ENCODE measurements at places on chromosomes 1 and 21.

- DNase-seq, result no peak
Observed at GRCh38 chr21:36909901-36910561, 56.4 kb downstream of the HLCS start.

GRCh38 chr1:207109004-207109403 is 5.0 kb downstream of the C4BPA start:
- no peak for DNase-seq

- DNase-seq, result no peak
Observed at GRCh38 chr21:43358940-43359822, 67.8 kb downstream of the SIK1 start.

GRCh38 chr1:161013131-161013487 is 7.8 kb downstream of the F11R start:
- DNase-seq, result peak; percentile 19

DNA sequence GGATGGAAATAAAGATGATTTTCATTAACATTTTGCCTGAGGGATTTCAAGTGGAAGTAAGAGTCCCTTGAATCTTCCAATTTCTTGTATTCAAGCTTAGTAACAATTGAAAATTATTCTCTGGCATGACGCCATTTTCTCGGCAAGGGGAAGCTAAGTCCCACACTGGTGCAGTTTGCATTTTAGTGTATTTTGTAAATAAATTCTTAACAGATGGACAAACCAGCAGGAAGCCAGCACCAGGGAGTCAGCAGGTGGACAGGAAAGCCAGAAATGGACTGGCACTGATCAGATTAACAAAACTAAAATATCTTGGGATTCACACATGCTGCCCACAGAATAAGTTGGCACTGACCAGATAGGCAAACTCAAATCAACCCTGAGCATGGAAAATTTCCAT is 311.3 kb downstream of the LRRIQ3 start:
- no peak for DNase-seq

- no peak for DNase-seq
Observed at GRCh38 chr1:209692296-209692695, 12.3 kb upstream of the HSD11B1 start.

DNA sequence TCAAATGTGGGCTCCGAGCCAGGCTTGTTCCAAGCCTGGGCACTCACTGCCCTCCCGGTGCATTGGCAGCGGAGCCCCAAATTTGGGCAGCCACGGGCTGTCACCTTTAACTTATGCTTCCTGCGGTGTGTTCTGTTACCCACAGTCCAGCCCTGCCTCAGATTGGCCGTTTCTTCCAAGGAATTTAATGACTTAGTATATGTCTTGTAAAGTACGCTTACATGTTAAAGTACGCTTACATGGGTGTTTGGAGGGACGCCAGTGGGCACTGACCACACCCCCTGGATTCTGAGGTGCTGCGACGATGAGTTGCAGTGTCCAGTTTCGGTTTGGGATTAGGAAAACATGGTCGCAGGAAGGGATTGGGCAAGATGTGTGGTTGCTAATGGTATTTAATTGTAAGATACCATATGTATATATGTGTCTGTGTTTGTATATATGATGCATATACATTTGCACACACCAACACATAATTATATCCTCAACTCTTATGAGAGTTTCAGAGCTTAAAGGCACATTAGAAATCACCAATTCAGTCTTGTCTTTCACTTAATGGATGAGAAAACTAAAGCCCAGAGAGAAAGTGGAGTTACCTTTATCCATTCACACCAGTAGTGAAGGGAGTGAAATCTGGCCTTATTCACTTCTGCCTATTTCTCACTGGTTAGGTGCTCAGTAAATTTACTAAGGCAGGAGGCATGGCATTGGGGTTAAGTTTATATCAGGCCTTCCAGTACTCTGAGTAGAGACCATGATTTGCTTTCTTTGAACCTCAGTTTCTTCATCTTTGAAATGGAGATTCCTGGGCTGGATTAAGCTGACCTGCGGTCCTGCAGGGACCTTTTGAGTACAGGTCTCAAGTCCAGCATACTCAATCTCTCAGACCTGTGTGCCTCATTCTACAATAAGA is 1.0 kb downstream of the SMYD2 start:
- DNase-seq, result peak; percentile 66

GRCh38 chr1:158916085-158916484 is 15.3 kb upstream of the PYHIN1 start:
- no peak for DNase-seq

DNA sequence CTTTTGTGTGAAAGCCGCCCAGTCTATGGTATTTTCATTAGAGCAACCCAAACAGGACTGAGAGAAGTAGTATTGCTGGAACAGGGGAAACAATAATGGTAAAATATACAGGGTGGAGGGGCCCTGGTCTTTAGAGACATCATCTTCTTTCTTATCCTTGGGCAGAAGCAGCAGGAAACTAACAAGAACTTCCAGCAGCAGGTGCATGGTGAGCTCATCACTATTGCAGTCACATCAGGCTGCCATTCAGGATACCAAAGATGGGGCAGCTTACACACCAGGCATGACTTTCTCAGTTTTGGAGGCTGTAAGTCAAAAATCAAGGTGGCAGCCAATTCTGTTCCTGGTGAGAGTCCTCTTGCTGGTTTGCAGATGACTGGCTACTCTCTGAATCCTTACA is 478.3 kb upstream of the RUNX1 start:
- no peak for DNase-seq

DNA sequence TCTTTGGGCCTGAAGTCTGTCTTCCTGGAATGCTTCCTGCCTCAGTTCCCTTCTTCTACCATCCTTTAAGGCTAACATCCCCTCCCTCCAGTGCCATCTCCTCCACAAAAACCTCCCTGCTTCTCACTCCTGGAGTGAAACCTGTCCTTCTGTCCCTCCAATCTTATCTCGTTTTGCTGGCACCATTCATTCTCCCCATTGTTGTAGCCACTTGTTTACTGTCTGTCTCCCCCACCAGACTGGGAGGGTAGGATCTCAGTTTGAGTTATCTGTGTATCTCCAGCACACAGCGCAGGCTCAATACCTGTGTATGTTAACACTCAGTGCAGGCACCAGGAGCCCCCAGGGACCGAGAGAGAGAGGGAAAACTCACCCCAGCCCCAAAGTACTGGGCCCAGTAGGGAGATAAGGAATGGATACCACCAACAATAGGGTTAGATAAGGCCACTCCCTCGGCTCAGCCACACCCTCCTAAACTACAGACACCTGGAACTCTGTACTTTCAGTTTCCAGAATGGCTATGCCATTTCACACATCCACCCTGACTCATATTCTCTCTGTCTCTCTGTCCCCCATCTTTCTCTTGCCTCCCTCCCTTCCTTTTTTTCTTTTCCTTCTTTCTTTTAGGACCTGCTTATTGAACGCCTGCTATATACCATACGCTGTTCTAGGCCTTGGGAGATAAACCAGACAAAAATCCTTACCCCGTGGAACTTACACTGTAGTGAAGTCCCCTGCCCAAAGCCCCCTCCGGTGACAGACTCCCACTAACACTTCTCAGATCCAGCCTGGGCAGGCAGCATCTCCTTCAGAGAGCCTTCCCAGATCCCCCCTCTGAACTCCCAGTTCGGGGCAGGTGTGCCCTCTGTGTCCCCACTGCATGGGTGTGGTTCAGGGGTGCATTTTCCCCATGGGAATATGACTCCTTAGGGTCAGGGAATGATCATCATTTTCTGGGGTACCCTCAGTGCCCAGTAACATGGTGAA is 3.3 kb upstream of the SSBP3 start:
- no peak for DNase-seq

- no peak for DNase-seq
Observed at GRCh38 chr1:21904704-21905520, 32.2 kb downstream of the HSPG2 start.

DNA sequence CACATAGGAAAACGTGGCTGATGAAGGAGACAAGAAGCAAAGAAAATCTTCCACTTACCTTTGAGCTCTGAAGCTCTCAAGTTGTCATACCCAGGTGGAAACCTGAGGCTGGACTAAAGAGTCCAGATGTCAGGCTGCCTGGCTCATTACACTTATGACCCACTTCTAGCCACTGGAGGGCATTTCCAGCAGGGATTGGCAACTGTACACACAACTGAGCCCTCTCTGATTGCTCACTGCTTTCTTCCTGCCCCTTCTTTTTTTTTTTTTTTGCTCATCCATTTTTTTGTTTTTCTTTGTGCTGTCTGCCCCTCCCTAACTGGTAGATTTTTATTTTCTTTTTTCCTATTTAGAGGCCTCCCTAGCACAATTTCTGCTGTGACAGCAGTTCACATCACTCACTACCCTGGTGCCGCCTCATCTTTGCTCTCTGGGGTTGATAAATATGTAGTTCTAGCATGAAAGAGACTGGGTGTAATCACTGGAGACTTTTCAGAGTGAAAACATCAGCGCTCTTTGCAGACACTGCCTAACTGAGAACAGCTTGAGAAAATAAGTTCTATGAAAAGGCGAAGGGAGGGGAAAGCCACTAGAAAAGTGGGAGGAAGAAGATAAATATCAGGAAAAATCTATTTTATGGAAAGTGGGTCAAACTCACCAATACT is 334.5 kb downstream of the NUF2 start:
- DNase-seq, result no peak

- no peak for DNase-seq
Observed at GRCh38 chr1:92165389-92165788, 52.3 kb upstream of the C1orf146 start.

GRCh38 chr21:26115305-26115704 is 55.3 kb downstream of the APP start:
- DNase-seq, result no peak

GRCh38 chr1:11521582-11522399 is 42.8 kb downstream of the DISP3 start:
- DNase-seq, result no peak

GRCh38 chr21:38997051-38997842 is 186.0 kb downstream of the PSMG1 start:
- DNase-seq, result no peak

- DNase-seq, result peak; percentile 20
Observed at GRCh38 chr1:186643614-186644013, 36.6 kb downstream of the PTGS2 start.

GRCh38 chr21:42721341-42721824 is 68.0 kb downstream of the PDE9A start:
- DNase-seq, result no peak

DNA sequence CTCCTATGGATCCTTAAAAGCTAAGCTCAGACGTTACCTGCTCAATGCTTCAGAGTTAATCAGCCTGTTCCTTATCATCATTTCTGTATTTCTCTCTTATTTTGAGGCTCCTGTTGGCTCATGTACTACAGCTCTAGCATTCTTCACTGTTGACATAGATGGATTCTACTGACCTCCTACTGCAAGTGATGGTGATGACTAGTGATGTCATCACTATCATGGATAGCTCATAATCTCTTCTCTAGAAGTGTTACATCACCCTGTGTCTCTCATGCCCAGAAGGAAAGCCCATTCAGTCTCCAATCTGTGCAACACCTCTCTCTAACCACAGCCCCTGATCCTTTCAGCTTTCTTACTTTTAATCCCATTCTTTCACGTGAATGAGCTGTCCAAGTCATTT is 168.2 kb upstream of the DPT start:
- no peak for DNase-seq

GRCh38 chr1:51133045-51133444 is 31.0 kb downstream of the C1orf185 start:
- DNase-seq, result no peak

DNA sequence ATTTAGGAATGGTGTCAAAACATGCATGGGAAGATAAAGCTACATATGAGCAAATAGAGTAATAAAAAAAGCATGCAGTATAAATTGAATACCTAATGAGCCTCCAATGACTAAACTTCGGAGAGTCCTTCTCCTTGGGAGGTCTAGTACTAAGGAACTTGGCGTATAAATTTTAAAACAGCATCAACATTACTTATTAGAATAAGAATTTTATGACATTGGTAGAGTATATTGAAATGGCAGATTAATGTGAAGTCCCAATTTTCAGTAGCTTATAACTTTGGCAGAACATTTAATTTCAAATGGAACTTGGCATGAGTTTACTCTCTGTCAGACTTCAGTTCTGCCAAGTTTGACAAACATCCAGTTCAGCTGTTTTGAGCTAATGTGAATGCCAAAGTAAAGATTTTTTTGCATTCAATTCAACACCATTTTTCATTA is 104.7 kb upstream of the RGS18 start:
- DNase-seq, result no peak

DNA sequence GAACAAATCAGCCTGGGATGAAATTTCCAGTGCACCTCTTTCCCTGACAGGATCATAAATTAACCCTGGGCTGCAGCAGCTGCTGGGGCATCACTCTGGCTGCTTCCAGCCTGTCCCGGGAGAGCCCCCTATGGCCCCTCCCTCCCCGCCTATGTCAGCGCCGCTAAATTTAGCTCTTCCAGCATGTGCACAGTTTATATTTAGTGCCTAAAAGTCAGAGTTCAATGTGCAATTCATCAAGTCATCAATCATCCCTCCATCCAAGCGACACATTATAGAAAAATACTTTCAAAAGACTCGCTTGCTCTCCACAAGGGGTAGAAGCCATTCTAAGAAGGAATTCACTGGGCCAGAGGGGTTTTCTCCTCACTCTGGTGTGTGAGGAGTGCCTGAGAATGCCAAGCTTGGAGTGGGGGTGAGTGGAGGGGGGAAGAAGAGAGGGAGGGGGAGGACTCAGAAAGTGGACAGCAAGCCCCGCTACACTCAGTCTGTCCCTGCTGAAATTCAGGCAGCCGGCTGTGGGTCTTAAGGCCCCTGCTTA is 37.4 kb downstream of the XCL1 start:
- no peak for DNase-seq

- DNase-seq, result no peak
Observed at GRCh38 chr1:46900401-46900800, 40.9 kb downstream of the CYP4A11 start.

GRCh38 chr1:44485229-44485933 is 80.3 kb downstream of the RNF220 start:
- peak; percentile 95 for DNase-seq

- no peak for DNase-seq
Observed at GRCh38 chr1:177983482-177984135, 13.8 kb upstream of the SEC16B start.

DNA sequence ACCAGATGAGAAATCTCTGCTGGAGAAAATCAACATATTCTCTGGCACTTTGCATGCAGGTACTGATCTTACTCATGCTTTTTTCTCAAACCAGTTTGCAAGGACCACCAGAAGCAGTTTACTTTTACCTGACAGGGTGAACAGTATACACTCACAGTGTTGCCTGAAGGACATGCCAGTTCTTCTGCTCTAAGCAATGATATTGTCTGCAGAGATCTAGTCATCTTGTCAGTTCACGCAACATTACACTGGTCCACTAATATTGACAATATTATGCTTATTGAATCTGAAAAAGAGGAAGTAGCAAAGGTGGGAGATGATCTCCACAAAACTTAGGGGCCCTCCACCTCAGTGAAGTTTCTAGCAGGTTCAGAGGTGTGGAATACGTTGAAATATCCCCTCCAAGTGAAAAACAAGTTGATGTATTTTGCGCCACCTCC is 3.8 kb upstream of the S100B start:
- DNase-seq, result no peak
